ENCODE measurements at places on chromosomes 12 and 14.

- DNase-seq: no peak
These were observed 136.7 kb downstream of the AACS start for GRCh38 chr12:125201940-125202339.

- DNase-seq: no peak
These were observed 35.6 kb downstream of the DUSP6 start for GRCh38 chr12:89316705-89317139.

DNA sequence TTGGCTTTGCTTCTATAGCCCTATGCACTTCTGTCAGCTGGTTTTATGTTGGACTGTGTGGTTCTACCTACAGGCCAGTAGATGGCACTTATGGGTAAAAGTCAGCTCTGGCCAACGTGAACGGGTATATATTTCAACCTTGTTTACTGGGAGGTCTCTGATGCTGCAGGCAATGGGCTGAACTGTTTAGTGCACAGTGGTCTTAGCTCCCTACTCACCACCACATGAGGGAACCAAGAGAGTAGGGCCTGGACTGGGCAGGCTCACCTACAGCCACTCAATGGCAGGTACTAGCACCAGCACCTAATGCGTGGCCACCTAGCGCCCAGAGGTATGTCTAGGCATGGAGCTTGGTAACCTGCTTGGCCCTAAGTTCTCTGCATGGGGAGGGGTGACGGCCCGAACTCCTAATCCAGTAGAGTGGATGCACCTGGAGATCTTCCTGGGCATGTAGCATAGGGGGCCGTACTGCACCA is 481.8 kb downstream of the TMEM117 start:
- DNase-seq: no peak

- DNase-seq: no peak
These were observed 7.6 kb upstream of the HOXC4 start for GRCh38 chr12:54045868-54046521.

GRCh38 chr14:60217713-60218112 is 31.3 kb upstream of the PPM1A start:
- no peak for DNase-seq

GRCh38 chr12:27578689-27579372 is 54.8 kb downstream of the PPFIBP1 start:
- no peak for DNase-seq

DNA sequence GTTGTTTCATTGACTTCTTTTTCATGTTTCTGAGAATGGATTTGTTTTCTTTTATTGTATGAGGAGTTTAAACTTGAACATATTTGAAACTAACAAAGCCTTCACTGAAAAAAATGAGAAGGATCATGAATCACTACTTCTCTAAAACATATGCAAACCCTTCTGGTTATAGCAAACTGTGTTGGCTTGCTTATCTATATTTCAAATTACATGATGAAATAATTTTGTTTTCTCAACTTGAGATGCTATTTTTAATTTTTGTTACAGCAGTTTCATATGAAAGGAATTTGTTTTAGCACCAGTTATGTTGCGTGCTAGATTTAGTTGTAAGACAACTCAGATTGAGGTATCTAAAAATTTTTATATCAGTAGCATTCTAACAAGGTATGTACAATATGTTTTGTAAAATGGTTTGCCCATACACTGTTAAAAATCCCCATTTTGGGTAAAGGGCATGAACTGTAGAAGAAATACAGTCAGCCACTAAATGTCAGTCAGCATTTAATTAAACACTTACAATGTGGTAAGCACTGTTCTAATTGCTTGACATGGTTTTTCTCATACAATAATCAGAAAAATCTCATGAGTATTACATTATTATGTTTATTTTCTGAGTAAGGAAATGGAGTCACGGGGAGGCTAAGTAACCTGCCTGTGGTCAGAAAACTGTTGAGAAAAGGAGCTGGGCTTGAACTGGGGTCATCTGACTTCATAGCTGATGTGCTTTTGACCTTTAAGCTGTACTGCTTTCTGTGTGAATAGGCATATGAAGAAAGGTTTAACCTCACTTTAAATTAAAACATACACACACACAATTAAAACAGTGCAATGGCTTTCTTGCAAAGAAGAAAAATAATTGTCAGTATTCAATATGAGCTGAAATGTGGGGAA is 105.7 kb downstream of the PLEKHA5 start:
- DNase-seq: no peak
